ENCODE measurements at places on chromosomes 2 and 18.

DNA sequence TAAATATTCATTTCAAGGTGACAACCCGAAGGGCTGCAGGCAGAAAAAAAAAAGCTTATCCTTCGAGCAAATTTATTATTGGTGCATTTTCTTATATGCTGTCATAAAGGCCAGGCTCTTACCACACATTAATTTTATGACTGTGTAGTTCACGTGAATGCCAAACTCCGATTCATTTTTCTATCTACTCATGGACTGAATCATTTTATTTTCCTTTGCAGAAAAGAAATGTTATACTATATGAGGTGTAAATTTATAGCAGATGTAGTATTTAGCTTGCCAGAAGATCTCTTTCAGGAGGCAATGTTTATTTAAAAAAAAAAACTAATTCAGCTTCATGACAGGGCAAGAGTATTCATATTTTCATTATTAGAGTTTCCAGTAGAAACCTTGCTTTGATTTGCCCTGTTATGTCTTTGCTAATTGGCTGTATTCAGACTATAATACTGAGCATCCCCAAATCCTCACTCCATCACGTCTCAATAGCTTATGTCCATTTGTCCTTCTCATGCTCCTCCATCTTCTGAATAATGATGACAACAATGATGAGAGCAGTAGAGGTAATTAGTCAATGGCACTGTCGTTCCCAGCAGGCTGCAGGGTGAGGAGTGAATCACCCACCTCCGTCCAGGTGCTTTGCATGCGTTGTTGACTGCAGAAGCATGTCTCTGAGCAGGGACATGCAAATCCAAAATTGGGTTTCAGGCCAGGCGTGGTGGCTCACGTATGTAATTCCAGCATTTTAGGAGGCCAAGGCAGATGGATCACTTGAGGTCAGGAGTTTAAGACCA lies 101.1 kb upstream of the RAB12 start:
- no peak for DNase-seq

DNA sequence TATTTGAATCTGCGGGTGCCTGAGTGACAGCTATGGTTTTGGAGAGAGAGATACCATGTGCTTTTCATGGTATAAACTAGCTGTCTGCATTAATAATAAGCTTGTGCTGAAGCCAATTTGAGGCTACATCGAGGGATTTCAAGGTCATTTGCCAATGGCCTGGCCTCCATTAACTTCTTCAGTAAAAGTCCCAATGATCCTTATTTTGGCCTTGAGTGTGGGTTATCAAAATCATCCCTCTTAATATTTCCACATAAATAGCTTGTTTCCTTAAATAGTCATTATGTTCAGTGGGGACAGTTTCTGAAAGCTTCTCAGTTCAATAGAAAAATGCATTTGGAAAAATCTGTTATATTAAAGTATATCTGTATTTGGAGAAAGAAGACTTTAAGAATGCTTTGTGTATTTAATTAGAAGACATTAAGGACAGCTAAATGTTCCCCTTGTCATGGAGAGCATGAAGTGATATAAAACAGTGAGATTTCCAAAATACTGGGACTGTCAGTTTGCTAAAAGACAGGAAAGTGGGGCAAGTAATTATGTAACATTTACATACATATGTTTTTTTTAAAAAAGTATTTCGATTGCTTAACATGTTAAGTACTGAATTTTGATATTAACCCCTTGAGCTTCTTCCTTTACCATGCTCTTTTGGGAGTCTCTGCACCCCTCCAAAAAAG lies 355.5 kb upstream of the ZEB2 start:
- no peak for DNase-seq

- no peak for DNase-seq
These were observed 2.5 kb downstream of the RTN4 start for GRCh38 chr2:55047677-55048299.

- DNase-seq = no peak
These were observed 382.0 kb downstream of the LNPK start for GRCh38 chr2:175620106-175620505.

- DNase-seq = no peak
These were observed 102.9 kb downstream of the CABLES1 start for GRCh38 chr18:23238152-23238531.

DNA sequence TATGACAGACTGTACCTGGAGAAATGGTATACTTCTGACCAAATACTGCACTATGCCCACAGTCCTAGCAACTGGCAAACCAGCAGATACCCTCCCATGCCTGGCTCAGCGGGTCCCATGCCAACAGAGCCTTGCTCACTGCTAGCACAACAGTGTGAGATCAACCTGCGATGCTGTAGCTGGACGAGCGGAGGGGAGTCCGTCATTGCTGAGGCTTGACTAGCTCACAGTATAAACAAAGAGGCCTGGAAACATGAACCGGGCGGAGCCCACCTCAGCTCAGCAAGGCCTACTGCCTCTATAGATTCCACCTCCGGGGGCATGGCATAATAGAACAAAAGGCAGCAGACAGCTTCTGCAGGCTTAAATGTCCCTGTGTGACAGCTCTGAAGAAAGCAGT lies 93.2 kb upstream of the CAB39 start:
- DNase-seq = no peak

GRCh38 chr2:24205131-24205530 lies 30.3 kb downstream of the FAM228A start:
- no peak for DNase-seq

GRCh38 chr2:8657423-8658062 lies 24.3 kb upstream of the ID2 start:
- DNase-seq = no peak

DNA sequence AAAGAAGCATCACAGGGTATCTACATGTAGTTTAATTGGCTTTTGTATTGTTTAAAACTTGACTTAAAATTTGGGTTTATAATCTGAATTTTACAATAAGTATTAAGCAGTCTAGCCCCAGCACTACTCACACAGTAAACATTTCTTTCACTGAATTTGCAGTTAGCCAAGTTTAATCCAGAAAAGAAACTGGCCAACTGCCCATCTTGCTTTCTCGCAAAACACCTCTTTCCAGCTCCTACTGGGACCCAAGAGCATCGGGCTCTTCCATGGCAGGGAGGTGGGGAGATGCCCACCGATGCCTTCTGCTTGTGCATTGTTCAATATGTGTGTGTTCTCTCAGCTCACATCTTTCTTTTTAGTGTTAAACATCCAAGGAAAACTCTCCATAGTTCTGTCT lies 212.8 kb upstream of the BOD1L2 start:
- DNase-seq = no peak

DNA sequence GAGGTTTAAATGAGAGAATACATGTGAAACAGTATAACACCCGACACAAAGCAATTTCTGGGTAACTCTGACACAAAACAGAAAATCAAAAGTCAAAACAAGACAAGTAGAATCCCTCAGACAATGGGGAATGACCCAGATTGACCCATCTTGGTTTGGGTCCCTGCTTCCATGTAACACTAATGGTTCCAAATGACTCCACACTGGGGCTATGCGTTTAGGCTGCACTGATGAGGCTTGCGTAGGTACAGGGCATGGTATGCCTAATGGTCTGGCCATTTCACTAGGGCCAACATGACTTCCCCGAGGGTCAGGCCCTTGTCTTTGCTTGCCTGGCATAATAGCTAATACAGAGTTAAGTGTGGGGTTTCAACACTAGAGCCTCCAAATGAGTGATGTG lies 27.2 kb upstream of the NFE2L2 start:
- no peak for DNase-seq

GRCh38 chr2:233419602-233420391 lies 65.5 kb downstream of the DGKD start:
- DNase-seq = peak; percentile 54

GRCh38 chr2:72527424-72527823 lies 298.4 kb downstream of the EXOC6B start:
- no peak for DNase-seq

DNA sequence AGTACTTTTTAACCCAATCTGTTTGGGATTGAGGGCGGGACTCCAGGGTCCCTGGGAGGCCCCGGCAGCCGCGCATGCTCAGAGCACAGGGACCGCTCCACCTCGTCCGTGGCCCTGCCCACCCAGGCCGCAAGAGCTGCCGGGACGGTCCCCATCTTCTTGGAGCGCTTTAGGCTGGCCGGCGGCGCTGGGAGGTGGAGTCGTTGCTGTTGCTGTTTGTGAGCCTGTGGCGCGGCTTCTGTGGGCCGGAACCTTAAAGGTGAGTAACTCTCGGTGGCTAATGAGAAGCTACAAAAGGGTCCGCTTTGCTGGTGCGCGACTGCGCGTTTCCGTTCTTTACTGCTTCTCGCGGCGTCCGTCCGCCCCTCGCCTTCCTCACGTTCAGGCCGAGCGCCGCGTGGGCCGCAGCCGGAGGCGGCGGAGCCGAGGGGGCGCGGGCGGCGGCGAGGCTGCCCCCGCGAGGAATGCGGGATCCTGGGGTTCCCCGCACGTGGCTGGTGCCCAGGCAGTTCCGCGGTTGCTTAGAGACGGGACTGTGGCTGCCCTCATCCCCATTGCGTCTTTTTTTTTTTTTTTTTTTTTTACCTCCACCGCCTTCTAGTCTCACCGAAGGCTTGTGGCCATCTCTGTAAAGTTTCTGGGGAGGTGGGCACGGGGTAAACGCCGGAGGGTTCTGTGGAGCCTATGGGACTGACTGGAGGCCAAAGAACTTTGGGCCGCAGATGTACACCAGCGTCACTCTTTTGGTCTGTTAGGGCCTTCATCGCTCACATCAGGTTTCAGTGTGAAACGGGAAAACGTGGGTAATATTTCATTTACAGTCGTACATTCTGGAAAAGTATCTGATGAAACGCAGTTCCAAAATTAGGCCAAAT lies at the start of gene SSB:
TSS of gene SSB (plus strand) at position 154 of the 875 bp plus-strand sequence. CDS start 2,090 bp downstream, outside the sequence.
- DNase-seq = peak; percentile 96

GRCh38 chr2:64352292-64352691 lies 101.7 kb upstream of the LGALSL start:
- no peak for DNase-seq

DNA sequence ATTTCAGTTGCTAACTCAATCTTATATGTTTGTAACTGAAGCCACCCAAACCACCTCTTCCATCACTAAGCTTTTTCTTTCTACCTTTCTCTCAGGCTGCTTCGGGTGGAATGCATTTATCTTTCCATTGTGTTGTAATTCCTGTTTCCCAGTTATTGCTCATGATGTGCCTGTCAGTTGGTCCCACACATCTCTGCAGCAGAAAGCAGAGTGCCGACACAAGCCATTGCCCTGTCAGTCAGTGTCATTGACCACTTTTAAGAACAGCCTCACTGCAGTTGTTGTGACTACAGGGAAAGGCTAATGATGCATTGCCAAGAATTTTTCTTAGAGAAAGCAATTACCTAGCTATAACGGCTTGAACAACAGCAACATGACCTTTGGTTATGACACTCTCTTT lies 24.8 kb upstream of the KCNJ3 start:
- DNase-seq = no peak

DNA sequence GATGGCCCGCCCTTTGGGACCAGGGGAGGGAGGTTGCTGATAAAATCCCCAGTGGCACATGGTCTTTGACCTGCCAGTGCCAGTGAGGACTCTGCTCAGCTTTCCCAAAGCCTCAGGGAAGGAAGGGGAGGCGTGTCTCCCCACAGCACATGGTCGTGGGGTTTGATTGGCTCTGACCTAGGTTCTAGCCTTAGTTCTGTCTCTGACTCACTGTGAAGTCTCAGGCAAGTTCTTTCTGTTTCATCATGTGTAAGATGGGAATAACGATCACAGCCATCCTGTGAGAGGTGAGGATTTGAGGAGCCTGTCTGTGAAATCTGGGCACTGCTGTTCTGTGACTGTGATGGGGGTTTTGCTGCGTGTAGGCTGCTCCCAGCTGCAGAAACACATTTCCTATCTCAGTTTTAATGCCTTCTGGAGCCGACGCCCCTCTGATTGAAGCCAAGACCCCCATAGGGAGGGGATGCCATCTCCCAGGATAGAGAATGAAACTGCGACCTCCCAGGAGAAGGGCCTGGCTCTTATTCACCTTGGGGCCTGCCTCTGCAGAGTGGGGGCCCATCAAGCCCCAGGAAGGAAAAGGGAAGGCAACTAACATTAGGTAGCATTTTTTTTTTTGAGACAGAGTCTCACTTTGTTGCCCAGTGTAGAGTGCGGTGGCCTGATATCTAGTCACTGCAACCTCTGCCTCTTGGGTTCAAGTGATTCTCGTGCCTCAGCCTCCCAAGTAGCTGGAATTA lies 84.0 kb downstream of the DDX1 start:
- DNase-seq = no peak

- no peak for DNase-seq
These were observed 28.6 kb downstream of the RMC1 start for GRCh38 chr18:23531912-23532311.

DNA sequence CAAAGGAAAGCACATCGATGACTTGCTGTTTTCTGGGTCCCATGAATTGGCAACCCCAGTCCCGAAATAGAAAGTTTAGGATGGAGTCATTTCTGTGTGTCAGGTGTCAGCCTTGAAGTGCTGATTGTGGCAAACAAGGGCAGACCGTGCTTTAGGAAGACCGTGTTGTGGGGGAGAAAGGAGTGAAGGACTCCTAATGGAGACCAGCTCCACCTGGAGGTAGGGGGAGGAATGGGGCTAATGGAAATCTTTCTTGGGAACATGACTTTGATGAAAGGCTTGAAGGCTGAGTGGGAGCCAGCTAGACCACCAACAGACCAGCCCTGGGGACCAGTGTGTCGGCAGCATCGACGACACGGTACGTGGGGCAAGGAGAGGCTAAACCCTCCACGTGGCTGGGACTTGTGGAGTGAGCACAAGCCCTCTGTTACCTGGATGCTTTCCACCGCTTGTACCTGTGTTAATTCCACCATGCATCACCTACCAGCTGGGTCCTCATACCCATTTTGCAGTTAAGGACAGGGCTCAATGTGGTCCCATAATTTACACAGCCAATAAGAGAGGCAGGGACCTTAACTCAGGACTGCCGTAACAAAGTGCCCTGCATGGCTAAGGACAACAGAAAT lies 104.2 kb downstream of the SH3BP4 start:
- peak; percentile 73 for DNase-seq

DNA sequence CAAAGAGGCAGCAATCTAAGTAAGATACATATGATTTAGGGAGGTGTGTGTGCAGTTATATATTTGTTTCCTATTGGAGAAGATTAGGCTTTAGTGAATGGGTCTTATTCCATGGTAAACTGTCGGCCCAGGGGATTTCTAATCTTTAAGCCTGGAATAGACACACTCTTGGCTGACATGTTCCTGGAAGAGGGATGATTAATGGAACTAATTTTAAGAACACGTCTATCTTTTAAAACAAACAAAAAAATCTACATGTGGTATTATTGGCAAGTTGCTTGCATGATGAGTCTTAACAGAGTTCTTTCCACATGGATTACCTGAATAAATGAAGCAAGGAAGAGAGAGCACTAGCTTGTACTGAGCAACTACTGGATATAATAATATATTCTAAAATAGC lies 114.2 kb upstream of the NT5C1B start:
- no peak for DNase-seq

DNA sequence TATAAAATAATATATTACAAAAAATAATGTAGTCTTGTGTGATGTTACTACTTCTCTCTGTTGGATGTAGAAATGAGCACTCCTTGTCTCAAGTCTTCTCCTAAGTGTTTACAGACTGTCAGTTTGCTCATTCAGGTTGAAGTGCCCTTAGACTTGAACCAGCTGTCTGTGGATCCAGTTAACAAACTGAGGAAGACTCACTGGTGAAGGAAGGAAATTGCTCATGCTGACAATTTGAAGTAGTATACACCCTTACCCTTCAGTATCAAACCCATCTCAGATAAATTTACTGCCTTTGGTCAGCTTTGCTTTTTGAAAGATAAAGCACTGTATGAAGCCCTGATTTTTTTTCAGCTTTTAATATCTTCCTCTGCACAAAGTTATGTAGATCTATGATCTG lies 854.2 kb upstream of the ZEB2 start:
- no peak for DNase-seq

- no peak for DNase-seq
These were observed 39.1 kb upstream of the TEX51 start for GRCh38 chr2:126859631-126860030.

GRCh38 chr2:225452677-225453076 lies 53.2 kb downstream of the NYAP2 start:
- DNase-seq = no peak

Measured in iPS-NIHi11 (cell line).